Stimulated activated CD4-positive, alpha-beta T cell treated with anti-CD3 and anti-CD28 coated beads, Interleukin-1b, Interleukin-23, amount 100 ng/mL, for 1 hour (primary cell): ENCODE measurements at places on chromosomes 4 and X.

DNA sequence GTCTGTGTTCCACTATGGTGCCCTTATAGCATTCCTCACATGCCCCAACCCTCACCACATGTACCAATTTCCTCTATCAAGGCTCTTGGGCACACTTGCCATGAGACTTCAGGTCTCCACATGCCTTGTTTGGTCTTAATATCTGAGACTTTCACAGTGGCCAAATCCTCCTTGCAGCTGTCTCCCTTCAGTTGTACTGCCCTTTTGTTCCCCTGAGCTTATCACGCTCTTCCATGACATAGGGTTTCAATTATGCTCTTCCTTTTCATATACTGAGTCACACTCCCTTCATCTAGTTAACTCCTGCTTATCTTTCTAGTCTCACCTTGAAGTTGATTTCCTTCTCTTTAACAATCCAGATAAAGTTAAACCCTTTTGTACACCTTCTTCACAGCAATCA is 212.9 kb downstream of the PDHA2 start:
- DNase-seq: no peak

GRCh38 chrX:155108427-155108826 is 37.1 kb downstream of the BRCC3 start:
- DNase-seq: no peak

DNA sequence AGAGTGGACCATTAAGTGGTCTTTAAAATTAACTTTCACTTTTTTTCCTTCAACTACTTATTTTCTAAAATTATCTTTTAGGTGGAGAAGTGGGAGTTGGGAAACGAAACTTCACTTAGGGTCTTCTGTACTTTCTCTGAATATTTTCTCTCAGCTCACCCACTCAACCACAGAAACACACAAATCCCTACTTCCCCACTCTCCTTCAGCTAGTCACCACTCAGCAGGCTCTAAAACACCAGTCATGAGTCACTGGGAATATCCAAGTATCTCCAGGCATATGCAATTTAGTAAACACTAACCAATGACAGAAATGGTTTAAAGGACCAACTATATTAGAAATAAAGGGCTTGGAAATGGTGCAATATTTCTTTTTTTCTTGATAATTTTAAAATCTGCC is 153.0 kb upstream of the RPS6KA6 start:
- no peak for DNase-seq

DNA sequence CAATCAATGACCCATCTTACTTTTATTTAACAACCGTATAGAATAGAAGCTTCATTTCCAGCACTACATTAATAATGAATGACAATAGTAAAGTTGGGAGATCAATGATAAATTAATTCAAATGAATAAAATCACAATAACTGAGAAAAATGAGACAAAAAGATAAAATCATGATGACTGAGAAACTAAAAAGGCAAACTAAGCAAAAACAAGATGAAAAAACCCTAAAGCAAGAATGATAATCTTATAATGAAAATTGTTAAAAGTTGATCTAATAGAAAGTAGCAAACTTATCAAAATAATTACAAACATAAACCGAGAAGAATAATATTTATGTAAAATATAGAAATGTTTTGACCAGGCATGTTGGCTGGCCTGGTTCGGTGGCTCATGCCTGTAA is 130.4 kb upstream of the INPP4B start:
- DNase-seq: no peak

- DNase-seq: no peak
Observed at GRCh38 chr4:2630556-2631273, 94.3 kb downstream of the FAM193A start.

DNA sequence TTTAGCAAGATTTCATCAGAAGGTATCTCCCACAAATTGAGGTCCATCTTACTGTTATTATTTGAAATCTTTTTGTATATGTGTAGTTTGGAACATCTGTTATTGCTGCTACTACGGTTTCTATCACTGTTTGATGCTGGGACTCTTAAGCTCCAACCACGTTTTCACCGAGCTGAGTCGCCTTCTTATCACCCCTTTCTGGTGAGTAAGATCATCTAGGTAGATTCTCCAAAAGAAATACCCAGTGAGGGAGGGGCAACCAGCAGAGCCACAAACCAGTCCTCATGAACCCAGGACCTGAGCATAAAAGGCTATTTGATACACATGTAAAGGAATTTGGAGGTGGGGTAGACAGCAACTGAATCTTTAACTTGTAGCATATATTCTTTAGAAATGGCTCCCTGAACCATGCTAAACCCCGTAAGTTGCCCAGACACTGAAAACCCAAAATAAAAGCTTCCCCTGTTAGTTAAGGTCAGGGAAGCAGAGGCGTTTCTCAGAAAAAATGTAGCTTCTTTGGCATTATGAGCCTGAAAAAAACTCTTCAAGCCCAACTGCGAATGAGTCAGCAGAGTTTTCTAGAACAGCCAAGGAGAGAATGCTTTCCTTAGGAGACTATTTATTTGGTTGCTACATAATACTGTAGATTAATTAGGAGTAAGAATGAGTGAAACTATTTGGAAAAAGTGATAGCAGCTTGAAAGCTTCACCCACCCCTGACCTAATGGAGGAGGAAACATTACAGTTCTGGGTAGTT is 53.8 kb upstream of the ATXN3L start:
- no peak for DNase-seq

DNA sequence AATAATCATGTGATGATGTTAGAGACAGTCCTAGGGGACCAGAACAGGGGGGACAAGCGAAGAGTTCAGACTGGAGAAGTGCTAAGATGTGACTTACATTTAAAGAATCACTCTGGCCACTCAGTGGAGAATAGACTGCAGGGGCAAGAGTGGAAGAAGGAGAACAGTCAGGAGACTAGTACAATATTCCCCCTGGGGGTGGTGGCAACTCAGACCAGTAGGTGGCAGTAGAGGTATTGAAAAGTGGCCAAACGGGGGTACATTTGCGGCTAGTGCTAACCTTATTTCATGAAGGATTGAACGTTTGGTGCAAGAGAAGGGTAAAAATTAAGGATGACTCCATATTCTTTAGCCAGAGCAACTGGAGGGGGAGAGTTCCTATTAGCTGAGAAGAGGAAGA is 2.7 kb upstream of the BMX start:
- DNase-seq: no peak

GRCh38 chr4:144371485-144371884 is 231.0 kb upstream of the GYPA start:
- no peak for DNase-seq

- DNase-seq: no peak
Observed at GRCh38 chr4:26081795-26082498, 167.9 kb downstream of the SMIM20 start.

GRCh38 chrX:153736871-153737441 is 12.3 kb downstream of the ABCD1 start:
- no peak for DNase-seq

DNA sequence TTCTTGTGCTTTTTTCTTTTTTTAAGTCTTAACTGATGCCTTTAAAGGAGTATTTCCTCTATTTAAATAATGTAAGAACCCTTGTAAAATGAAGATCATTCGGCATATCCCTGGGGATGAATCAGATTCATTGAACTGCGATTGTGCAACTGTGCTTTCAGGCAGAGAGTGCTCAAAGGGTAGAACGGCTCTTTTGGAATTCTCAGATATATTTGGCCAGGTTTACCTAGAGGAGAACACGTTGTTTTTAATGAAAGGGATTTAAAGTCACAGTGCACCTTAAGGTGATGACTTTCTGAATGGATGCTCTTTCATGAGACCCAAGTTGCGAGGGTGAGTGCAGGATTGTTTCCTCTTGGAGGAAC is 51.6 kb upstream of the ELOVL6 start:
- no peak for DNase-seq
